ENCODE measurements at places on chromosomes 11 and 22. TPM values are rescaled to one million over a fixed set of nuclear protein-coding genes. Genes with fewer than 3 reads are reported as not detected.

DNA sequence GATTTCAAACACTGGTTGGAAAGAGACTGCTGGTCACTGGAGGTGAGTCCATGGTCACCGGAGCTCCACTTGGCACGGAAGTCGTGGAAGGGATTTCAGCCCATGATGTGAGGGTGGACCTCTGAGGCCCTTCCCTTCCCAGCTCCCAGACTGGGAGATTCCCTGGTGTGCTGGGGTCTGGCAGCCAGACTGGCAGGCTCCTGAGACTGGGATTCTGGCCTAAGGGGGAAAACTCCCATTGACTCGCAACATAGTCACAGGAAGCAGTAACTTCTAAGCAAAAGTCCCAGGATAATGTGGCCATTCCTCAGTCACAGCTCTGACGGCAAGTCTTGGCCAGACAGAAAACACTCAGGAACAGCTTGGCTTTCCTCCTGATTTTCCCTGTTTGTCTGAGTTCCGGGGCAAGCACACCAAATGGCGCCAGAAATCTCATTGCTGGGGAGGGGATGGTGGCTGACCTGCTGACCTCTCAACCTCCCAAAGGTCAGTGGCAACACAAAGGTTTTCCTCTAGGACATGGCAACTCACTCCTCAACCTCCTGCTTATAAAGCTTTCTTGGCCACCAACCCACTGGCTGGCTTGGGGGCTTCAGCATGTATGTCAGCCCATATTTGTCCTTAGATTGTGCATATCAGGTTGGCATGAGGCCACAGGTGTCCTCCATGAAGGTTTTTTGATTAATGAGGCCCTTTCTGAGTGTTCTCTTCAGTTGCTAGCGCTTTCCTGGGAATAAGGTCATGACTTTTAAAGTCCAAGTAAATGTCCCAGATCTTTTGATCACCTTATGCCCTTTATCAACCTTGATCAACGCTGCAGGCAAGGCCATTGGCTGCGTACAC lies 99.5 kb downstream of the CCDC81 start:
- no peak for DNase-seq

DNA sequence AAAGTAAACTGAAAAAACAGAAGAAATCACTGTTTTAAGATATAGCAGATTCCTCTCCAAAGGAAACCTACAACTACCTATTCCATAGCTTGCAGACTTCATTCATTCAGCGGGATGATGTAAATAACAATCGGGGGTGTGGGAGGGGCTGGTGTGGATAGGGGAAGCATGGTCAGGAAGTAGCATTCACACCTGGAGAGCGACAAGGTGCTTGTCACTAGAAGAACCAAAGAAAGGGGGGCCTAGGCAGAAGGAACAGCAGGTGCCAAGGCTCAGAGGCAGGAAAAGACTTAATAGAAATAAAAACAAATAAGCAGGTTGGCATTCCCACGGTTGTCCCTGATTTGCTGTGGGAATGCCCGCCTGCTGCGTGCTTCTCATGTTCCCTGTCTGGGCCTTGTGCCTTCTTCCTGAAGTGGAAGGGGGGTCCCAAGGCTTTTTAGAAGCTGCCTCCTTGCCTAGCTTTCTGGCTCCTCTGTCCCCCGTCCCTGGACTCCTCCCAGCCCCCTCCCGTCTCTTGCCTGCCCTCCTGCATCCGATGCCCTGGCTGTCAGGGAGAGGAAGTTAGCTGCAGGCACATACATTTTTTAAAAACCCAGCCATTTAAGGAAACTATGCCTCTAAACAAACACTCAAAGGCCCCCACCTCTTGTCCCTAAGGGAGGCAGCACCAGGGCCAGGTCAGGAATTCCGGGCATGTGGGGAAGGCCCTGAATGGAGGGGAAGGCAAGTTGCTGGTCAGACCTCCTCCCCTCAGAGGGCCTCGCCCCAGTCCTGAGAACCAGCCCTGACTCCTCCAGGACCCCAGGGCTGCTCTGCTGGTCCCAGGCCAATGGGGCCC lies 54.7 kb upstream of the PRDM11 start:
- DNase-seq = no peak

Gene RGL4
- 0.32 TPM for polyA plus RNA-seq

- DNase-seq = no peak
Observed at GRCh38 chr11:34305780-34306179, 52.0 kb downstream of the ABTB2 start.

- no peak for DNase-seq
Observed at GRCh38 chr11:129852125-129852740, 36.6 kb downstream of the TMEM45B start.

- DNase-seq = no peak
Observed at GRCh38 chr11:35303596-35304385, 115.6 kb downstream of the SLC1A2 start.

Gene TNNT3
- 39.3 TPM for polyA plus RNA-seq

GRCh38 chr11:73464347-73464746 lies 88.1 kb downstream of the RELT start:
- DNase-seq = no peak

DNA sequence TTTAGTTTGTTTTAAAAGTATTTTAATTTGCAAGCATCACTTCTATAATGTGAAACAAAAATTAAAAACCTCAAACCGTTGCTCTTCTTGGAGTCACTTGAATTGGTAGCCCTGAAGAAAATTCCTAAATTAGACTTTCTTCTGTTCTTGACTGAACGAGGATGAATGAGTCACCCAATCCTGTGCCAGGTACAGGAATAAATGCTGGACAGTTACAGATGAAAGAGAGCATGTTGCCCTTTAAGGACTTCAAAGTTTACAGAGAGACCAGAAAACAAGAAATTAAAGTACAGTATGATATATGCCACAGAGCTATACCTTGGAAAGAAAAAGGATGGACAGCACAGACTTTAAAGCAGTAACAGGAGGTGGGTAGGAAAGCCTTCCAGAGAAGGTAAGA lies 41.3 kb upstream of the CXCR5 start:
- DNase-seq = no peak

Gene PHLDA2
- polyA plus RNA-seq = 18.9 TPM

Measured in urinary bladder (tissue), 4 donors.